Activated CD4-positive, alpha-beta T cell treated with anti-CD3 and anti-CD28 coated beads, Interleukin-2, amount 50 U/mL, for 16 hours (primary cell): ENCODE measurements at places on chromosomes 2 and 18.

DNA sequence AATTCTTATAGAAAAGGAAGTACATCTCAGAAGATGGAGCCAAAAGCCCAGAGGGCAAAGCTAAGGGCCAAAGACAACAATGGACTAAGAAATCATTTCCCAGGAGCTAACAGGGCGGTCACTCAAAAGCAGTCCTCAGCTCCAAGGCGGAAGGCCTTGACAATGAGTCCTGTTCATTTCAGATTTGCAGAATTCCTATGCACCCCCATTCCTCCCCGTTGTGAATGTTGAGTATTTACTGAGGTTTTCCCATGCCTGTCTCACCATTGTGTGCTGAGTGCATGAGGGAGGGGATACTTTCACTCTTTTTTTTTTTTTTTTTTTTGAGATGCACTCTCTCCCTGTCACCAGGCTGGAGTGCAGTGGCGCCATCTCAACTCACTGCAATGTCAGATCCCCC is 18.8 kb upstream of the DTNB start:
- DNase-seq: no peak

DNA sequence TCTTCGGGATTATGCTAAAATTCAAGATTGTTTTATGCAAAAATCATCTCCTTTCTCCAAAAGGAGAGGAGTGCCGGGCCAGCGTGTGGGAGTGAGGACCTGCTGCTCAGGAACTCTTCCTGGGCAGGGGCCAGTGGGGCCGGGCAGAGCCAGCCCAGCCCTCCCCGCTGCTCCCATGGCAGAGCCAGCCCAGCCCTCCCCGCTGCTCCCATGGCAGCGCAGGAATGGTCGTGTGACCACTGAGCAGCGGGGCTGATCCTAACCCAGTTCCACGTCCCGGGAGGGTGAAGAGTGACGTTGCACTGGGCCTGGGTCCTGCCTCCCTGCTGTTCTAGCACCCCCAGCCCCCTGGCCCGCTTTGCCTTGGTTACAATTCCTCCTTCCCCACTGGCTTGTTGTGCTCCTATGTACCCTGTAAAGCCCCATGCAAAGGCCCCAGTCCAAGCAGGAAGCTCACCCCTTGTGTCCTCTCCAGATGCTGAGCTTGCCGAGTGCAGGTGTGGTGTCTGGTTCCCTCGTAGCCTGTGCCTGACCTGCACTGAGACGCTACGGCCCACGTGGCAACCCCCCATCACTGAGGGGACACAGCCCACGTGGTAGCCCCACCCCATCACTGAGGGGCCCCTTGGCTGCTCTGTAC is 11.4 kb upstream of the NEU4 start:
- DNase-seq: no peak

- no peak for DNase-seq
These were observed 40.1 kb upstream of the SOS1 start for GRCh38 chr2:39160982-39161381.

GRCh38 chr2:222756362-222756831 is 84.9 kb downstream of the MOGAT1 start:
- no peak for DNase-seq

DNA sequence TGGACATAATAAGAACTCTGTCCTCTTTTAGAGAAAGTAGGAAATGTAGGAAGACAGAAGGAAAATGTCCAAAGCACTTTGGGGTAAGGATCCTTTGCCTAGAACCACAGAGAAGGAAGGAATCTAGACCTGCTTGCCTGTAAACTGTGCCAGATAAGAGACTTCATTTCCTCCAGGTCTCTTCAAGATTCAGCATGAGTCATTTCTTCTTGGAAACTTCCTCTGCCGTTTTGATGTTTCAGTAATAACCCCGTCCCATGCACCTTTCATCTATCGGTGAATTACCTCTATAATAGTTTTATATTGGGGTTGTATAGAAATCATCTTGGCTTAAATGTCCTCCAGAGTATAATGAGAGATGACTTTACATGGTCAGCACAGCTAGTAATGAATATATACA is 63.2 kb upstream of the LRATD1 start:
- no peak for DNase-seq

DNA sequence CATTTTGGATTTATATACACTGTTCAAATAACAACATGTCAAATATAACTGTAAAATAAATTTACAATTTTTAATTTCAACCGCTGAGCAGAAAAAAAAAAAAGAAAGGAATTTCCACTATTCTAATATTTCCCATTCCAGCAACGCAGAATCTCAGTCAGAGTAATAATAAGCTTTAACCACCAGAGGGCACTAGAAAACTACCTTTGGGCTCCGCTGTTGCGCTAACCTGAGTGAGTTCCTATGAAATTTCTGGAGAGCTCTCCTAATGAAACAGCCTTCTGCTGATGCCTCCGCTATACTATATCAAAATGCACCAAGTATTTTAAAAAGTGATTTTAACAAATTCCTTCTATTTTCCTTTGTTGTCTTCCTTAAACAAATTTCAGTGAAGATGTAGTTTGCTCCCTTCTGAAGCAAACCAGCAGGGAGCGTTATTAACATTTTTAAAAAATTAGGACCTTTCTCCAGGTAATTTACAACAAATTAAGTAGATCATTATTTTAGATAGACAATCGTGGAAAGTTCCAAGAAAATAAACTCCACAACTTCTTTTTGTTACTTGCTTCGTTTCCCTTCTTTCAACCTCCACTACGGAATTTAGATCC is 23.0 kb downstream of the ERMN start:
- DNase-seq: peak; percentile 67

DNA sequence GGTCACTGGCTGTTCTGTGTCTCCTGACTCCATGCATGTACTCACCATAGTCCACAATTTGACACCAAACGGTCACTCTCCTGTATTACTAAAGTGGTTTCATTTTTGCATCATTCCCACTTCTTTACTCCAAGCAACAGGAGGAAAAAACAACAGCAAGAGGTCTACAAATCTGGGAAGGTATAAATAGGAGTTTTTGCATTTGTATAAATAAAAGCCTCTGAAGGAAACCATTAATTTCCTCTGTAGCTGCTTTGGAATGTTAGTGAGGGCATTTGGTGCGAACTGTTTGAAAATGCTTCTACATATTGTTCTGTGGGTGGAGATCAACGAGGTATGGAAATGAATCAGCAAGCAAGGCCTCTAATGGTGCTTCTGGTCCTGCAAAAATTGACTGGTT is 148.5 kb upstream of the DLX2 start:
- peak; percentile 25 for DNase-seq

- DNase-seq: no peak
These were observed 395.0 kb upstream of the CRIM1 start for GRCh38 chr2:35960596-35960995.

DNA sequence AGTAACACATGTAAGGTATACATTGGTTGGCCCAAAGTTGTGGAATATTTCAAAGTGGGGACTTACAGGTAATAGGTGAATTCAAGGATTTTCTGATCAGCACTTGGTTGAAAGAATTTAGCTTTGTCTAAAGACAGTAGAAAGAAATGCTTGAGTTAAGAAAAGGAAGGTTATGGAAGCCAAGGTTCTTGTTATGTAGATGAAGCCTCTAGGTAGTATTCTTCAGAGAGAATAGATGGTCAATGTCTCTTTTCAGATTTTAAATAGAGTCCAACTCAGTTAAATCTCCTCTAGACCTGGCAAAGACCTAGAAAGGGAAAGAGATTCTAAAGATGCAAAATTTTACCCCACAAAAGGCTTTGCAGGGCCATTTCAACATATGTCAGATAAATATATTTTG is 157.4 kb downstream of the ANKRD30B start:
- no peak for DNase-seq

GRCh38 chr18:55447672-55448018 is 140.3 kb downstream of the TCF4 start:
- no peak for DNase-seq

DNA sequence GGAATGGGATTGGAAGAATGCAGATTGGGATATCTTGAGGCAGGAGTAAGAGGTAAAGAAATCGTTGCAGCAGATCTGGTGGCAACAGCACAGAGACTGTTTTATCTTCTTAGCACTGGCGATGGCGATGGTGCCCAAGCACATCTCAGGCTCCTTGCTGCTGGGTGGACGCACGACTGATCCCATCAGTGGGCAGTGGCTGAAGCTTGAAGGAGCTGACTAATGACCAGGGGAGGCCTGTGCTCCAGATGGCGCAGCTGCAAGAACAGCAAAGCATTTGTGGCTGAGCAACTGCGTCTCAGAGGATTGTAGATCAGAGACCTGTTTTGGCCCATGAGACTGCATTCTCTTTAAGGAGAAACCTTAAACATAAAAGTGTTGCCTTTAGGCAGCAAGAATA is 54.6 kb downstream of the GALR1 start:
- no peak for DNase-seq

DNA sequence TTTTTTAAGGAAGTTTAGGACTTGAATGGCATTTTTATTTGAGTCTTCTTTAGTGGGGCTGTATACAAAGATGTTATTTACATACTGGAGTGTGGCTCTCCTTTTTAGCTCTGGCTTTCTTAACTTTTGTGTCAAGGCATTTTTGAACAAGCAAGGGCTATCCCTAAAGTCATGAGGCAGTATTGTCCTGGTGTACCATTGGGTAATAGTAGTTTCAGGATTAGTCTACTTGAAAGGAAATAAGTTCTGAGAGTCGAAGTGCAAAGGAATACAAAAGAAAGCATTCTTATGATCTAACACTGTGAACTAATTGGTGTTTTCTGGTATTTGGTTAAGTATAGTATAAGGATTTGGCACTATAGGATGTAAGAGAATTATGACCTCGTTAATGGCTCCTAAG is 1.9 kb upstream of the CYP27A1 start:
- DNase-seq: peak; percentile 2

GRCh38 chr2:120219291-120219690 is 3.9 kb downstream of the TMEM185B start:
- DNase-seq: no peak

DNA sequence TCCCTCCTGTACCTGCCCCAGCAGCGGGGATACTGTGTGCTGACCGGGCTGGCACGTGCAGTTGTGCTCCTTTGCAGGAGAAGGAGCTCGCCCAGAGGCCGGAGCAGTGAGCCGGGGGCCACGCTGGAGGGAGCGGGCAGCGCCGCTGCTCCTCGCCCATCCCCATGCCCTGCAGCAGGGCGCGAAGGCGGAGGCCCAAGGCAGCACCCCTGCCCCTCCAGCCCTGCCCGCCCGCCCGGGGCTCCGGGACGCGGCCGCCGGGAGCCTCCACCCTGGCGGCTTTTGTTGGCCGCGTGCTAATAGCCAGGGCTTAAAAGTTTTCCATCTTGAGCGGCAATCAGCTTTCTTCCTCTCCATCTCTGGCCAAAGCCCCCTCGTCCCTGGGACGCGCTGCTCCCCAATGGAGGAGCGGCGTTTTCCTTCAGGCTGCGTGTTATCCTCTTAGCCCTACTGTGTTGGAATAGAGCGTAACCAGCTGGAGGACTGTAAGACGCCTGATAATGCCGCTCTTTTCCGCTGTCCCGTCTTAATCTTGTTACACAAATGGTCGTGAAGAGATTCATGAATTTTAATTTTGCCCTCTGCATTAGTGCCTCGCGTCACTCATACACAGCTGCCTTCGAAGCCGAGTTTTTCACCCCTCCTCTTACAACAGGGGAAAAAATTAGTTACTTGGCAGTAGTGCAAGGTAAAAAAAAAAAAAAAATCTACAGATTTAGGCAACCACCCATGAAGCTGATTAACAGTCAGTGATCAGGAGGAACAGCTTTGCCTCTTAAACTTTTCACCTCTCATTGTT is 172.9 kb upstream of the SIX3 start:
- no peak for DNase-seq

GRCh38 chr2:158999458-158999857 is 31.0 kb downstream of the TANC1 start:
- no peak for DNase-seq

- no peak for DNase-seq
These were observed 75.4 kb downstream of the TAF4B start for GRCh38 chr18:26301681-26302080.

DNA sequence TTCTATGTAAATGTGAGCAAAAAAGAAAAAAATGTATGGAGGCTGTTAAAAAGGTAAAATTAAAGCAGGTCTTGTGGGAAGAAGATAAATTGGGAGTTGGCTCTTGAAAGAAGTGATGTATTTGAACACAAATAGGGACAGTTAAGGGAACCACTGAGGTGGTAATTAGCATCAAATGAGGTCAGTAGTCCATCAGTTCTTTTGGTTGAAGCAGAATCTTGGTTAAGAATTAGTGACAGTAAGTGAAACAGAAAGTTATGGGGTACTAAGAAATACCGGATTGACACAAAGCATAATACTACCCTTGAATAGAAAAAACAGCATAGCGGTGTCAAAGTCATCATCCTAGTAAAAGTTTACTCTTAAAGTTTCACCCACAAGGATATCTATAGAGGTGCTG is 352.6 kb upstream of the VRK2 start:
- no peak for DNase-seq

DNA sequence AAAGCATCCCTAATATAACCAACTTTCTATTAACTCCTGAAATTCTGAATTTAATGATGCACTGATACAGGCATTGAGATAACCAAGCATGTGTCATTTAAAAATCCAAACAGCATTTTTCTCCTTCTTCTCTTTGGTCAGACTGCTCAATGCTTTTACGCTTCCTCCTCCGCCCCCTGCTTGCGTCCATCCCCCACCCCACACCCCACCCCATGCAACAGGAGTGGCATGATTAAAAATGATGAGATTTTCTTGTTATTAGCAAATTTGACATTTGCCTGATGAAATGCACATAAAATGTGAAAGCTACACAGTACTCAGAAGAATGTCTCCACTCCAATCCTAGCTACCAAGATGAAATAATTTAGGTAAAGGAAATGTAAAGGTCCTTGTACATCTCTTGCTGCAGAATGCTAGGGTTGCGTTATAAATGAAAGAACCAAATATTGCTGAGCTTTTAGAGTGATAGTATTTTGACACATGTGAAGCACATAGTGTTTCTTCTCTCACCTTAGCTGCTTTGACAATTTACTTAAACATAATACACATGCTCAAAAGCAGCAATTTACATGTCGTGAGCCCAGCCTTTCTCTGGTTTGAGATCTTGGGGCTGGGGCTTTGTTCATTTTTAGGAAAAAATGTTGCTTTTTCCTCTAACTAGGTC is 263.8 kb downstream of the MEIS1 start:
- no peak for DNase-seq

- DNase-seq: no peak
These were observed 94.4 kb downstream of the STPG4 start for GRCh38 chr2:47060652-47061170.

DNA sequence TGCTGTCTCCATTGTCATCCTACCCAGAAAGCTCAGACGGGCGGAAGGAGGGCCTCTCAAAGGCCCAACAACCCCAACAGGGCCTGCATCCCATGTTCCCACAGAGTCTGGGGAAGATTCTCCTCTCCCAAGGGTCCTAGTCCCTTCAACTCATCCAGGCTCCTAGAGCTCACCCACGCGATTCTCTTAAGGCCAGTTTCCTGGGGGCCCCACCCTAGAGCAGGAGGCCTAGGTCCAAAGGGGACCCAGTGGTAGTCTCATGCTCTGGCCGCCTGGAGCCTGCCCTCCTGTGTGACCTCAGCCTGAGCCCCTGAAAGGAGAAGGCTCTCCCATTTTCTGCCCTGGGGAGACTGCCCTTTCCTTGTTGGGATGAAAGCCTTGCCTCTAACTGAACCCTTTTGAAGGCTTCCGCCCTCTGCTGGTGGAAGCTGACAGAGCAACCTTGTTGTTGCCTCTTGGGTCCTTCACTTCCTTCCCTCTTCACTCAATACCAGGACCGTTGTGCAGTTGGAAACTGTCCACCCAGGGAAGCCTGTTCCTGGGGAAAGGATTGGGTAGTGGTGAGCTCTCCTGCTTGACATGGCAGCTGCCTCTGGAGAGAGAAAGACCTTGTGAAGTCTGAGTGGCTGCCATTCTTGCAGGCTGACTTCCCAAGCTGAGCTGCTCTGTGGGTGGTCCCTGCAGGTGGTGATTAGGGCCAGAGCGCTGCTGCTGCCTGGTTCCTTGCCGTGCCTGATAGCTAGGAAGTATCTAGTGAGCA is 86.0 kb upstream of the ALPP start:
- DNase-seq: peak; percentile 58

- no peak for DNase-seq
These were observed 387.3 kb downstream of the SATB2 start for GRCh38 chr2:199070322-199070949.
